ENCODE measurements at places on chromosomes 3 and 15.
A peak's percentile ranks its signal among the peaks of the same experiment; 100 is the strongest.

DNA sequence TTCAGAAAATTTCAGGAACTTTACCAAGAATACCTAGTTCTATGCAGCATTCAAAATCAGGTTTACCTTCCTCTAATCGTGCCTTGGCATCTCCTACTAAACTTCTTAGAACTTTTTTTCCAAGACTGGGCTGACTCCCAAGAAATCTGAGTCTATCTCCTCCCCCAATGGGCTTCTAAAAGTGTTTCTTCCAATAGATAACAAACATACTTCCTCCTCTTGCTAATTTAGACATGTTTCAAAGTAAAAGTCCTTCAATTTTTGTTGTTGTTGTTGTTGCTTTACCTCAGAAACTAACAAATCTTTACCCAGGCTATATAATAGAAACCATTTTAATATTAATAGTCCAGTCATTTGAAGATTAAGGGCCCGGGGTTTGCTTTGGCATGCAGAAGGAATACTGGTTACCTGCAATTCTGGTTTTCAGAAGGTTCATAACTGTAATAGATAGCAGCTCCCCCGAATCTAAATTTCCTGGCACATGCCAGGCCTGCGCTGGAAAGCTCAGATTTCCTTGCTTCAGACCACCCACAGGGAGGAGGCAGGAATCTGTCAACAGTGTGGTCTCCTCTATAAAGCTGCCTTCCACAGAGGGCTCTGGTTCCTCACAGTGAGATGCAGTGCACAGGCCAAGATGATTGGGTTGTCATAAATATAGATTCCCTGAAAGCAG lies 188.7 kb downstream of the THRB start:
- no peak for DNase-seq

DNA sequence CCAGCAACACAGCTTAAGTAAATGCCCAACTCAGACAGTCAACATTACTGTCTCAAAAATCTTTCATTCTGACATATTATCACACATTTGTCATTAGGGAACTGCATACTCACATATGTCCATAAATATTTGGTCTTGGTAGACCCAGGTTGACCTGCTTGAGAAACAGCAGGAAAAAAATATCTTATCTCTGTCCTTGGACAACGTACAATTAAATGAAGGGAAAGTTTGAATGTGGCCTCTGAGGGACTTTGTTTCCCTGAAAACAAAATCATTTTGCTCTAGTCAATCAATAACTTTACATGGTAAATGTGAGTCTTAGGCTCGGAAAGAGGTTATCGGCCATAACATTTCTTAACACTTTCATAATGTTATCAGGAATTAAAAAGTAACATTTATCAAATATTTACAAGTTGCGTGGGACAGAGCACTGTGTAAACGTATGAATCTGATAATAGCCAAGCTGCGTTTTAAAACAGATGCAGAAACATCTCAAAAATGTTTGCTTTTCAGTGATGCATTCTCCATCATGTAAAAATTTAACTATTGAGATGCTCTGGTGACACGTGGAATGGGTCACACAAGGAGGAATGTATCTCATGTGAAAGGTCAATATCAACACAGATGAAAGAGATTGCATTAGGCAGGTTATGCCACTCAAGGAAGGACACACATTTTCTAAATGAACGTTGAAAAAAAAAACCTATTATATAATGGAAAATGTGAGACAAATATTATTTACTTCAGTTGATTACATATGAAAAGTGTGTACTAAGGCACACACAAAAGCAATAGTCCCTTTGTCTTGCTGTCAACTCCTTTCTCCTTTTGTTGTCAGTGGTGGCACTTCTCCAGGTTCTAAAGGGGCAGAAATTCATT lies 304.4 kb downstream of the WDR72 start:
- DNase-seq, result no peak

GRCh38 chr3:102361101-102361500 lies 73.7 kb upstream of the ZPLD1 start:
- DNase-seq, result no peak

DNA sequence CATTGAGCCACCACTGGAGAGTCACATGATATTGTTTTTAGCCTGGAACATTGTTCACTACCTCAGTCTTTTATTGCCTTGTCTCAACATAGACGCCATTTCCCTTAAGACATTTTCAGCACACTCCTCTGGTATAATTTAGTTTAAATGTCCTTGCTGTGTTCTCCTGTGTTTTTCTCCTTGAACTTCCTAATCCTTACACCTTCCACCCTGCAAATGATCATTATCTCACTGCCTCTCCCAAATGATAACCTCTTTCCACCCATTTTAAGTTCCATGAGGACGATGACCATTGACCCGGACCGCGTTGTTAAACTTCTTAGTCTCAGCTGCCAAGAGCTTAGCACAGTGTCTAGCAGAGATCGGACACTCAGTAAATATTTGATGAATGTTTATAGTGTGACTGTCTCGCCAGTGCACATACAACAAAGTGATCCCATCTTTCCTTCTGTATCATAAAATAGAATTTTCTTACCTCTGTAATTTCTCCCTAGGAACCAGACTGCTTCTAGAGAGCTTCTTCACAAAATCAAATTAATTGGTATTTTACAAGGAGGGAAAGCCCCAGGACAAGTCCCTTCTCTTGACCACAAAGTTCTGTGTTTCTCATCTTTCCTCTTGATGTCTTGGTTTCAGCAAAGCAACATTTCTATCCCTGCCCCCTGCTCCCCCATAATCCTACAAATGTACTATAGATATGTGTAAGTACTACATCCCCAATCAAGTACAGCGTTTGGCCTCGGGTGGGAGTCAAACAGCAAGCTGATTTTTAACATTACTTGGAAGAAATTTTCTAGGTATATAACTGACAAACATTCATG lies 429.6 kb downstream of the LPP start:
- DNase-seq, result no peak

- no peak for DNase-seq
Measured at GRCh38 chr15:90710436-90711027, 6.6 kb upstream of the BLM start.

DNA sequence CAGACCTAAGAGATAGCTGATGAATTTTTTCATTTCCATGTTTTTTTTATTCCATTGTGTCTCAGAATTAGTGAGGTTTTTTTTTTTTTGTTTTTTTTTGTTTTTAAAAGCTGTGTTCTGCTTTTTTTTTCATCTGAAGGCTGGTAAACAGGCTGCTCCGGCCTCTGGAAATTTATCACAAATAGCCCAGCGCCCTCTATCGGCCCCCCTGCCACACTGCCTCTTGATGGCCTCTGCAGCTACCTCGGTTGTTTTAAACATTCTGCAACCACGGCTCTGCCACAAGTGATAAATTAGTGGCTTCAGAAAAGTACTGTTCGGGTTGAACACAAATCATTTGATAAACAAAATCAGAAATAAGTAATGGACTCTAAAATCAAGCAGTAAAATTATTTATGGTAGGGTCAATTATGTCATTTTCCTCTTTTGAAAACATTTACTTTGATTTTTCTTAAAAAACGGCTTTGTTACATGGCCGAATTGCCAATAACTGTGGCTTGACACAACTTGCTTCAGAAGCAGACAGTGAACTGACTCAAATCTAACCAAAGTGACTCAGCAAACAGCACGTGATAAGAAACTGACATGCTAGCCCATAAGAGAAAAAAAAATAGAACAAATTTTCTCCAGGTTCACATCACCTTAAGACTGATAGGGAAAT lies 87.8 kb downstream of the RSL24D1 start:
- peak; percentile 40 for DNase-seq

- DNase-seq, result no peak
Measured at GRCh38 chr3:168141405-168141998, 45.8 kb upstream of the GOLIM4 start.

DNA sequence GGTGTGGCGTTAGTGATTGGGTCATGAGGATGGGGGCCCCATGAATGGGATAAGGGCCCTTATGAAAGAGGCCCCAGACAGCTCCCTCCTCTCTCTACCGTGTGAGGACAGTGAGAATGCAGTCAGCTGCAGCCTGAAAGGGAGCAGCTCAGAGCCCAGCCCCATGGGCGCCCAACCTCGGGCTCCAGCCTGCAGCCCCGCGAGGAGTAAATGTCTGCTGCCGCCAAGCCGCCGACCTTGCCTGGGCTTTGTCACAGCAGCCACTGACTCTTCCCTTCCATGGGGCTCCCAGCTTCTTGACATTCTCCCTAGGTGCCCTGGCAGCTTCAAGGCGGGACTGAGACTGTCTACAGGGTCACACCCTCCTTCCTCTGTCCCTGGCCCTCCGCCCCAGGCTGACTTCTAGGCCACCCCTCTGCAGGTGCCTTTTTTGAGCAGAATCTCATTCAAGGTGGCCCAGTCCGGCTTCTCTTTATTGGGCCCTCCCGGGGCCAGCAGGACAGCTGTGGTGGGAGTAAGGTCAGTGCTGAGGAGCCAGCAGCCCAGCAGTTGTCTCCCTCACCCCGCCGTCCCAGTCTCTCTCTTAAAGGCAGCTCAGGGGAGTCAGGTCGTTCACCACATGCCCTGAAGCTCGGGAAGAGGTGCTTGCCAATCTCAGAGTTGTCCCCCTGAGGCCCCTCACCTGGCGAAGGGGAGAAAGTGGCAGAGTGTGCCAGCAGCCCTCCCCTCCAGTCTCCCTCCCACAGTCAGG lies 18.7 kb upstream of the PRR20G start:
- no peak for DNase-seq

DNA sequence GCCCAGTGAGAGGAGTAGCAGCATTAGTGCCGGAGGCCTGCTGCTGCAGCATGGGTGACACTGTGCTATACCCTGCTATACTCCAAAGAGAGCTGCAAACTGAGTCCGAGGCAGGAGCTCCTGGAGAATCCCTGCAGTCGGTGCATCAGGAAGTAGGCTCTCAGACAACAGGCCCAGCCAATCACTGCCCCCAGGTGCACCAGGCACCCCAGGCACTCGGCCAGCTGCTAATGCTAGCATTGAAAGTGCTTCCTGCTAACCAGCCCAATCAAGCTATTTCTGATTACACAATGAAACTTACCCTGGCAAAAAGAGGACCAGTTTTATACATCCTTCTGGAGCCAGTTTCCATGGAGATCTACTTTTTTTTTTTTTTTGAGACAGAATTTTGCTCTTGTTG lies 45.6 kb upstream of the IREB2 start:
- no peak for DNase-seq

DNA sequence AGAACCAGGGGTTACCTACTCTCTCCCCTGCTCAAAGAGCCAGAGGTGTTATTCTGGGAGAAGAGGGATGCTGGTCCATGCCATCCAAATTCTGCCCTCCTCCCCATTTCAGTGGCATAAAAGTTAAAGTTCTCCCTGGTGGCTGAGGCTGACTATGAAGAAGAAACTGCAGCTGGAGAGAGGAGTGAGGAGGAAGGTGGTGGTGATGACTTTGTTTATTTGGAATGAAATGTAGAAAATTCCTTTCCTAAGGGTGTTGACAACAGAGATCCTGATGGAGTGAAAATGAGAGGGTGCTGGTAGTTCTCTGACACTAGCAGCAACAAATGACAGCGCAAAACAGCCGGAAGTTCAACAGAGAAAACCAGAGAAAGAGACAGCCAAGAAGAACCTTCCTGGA lies 100.4 kb downstream of the PCCB start:
- no peak for DNase-seq

DNA sequence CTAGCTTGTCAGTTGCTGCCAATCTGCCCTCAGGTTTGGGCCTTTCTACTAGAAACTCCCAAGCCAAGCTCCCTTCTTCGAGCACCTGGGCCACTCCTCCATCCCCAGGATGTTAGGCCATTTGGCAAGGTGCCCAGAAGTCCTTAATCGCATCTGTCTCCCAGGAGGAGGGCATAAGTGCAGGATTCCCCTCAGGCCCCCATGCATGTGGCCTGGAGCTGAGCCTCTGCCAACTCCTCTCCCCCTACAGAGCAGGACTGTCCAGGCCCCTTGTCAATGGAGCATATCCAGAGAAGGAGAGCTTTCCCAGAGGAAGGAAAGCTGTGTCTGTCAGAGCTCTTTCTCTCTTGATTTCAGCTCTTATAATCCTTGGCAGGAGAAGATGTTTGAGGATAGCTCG lies 182.6 kb upstream of the ROPN1 start:
- DNase-seq, result no peak

DNA sequence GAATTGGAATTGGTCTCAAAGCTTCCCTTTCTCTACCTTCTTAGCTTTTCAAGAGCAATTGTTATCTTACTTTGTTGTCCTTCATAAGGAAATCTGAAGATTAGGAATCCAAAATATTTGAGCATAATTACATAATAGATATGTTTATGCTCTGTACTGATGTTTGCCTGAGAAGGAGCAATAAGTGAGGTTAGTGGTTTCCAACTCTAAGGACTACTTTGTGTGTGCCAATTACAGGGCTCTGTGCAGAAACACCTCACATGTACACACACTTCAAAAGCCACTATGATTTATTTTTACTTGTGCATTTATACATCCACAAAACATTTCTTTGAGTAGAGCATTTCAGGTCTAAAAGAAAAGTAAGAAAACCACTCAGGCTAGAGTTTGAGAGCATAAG lies 49.9 kb downstream of the MME start:
- no peak for DNase-seq

DNA sequence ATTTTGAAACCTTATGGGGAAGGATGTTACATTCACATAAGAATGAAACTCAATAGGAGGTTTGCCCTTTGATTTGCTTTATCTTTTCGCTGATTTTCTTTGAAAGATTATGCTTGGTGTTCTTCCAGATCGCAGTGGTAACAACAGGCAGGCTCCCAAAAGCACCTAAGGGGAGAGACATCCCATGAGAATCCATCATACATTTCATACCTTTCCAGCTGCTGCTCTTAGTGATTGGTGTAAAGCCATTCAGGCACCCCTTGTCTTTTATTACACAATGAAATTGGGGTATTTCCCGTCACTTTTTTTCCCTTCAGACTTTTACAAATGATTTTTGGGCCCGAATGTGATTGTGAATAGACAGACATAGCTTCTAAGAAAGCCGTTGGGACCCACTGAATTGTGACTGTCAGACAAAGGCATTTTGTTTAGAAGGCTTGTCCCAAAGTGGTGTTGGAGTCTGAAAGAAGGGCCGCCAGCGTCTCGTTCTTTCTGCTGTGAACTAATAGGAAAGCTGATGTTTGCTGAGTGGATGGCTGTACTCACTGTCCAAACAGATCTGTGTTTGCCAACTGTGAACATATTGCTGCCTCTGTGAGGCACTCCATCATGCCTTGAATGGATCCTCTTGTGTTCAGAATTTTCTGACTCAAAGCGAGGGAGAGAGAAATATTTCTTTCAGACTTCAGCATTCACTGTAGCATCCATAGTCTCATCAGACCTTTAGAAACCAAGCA lies 164.3 kb downstream of the FNDC3B start:
- no peak for DNase-seq

GRCh38 chr15:82081914-82082762 lies 36.3 kb upstream of the MEX3B start:
- no peak for DNase-seq

- no peak for DNase-seq
Measured at GRCh38 chr15:87142096-87142495, 1062.4 kb downstream of the AGBL1 start.

GRCh38 chr15:78148392-78149067 lies 632 bp upstream of the IDH3A start:
- no peak for DNase-seq

GRCh38 chr3:196388956-196389355 lies 43.3 kb downstream of the UBXN7 start:
- no peak for DNase-seq

- no peak for DNase-seq
Measured at GRCh38 chr15:74206801-74207281, 4.3 kb upstream of the STRA6 start.
